HuH-7 (cell line): ENCODE measurements at places on chromosomes 6 and 20.

GRCh38 chr6:29777310-29777709, 50.3 kb upstream of the HLA-G start:
- no peak for DNase-seq

DNA sequence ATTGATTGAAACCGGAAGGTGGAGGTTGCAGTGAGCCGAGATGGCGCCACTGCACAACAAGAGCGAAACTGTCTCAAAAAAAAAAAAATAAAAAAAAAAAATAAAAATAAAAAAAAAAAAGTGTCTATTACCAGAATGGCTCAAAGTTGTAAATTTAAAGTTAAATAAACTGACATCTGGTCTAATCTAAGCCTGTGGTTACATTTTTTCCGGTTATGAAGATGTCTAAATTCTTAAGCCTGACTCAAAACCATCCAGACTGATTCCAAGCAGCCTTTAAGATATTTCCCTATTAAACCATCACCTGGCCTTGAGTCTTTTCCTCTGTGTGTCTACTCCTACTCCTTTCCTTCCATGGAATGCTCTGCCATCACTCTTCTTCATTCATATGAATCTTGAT, 371.7 kb upstream of the RUNX2 start:
- no peak for DNase-seq

- DNase-seq, result no peak
Measured at GRCh38 chr6:4030669-4031068, 48.3 kb downstream of the FAM217A start.

DNA sequence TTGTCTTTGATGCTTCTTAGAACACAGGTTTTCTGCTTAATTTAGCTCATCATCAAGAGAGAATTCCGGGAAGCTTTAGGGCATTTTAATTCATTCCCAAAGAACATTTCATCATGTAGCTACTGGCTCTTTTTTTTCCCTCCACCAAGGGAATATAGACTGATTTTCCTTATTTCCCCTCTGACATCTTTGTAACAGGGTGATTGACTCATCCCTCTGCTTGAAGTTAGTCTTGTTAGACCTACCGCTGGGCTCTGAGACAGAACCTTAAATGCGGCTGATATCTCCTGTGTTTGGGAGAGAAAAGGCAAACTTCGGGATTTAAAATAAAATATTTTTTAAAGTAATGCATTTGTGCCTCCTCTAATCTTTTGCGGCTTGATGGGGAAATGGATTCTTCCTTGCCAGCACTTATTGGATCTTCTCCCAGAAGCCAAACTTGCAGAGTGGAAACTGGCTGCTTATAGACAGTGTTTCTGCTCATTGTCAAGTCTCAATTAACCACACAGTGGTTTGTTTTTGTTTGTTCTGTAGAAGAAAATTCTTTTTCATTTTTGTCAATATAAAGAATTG, 272.7 kb upstream of the PLCB4 start:
- no peak for DNase-seq

GRCh38 chr6:130432838-130433237, 67.0 kb downstream of the TMEM200A start:
- no peak for DNase-seq

DNA sequence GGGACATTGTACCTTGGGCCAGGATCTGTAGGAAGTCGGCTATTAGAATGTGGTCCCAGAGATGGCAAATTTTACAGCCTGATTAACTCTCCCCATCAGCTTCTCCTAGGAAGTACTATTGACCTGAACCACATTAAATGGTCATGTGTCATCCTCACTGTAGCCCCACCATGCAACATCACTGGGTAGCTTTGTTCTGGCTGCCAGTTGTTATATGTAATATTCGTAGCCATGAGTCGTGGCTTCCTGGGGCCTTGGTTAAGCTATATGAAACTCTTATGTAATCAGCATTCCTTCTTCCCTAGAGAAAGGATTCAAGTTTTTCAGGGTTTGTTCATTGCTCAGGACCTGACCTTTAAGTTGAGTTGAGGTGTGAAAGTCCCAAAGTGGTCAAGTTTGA, 125.7 kb downstream of the ANKS1A start:
- no peak for DNase-seq

GRCh38 chr6:114588726-114589125, 245.9 kb upstream of the HS3ST5 start:
- no peak for DNase-seq

DNA sequence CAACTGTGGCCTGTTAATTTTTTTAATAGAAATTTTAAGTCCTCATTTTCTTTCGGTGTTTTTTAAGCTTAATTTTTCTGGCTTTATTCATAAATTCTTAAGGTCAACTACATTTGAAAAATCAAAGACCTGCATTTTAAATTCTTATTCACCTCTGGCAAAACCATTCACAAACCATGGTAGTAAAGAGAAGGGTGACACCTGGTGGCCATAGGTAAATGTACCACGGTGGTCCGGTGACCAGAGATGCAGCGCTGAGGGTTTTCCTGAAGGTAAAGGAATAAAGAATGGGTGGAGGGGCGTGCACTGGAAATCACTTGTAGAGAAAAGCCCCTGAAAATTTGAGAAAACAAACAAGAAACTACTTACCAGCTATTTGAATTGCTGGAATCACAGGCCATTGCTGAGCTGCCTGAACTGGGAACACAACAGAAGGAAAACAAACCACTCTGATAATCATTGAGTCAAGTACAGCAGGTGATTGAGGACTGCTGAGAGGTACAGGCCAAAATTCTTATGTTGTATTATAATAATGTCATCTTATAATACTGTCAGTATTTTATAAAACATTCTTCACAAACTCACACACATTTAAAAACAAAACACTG, 10.1 kb downstream of the HFE start:
- DNase-seq, result peak; percentile 26

DNA sequence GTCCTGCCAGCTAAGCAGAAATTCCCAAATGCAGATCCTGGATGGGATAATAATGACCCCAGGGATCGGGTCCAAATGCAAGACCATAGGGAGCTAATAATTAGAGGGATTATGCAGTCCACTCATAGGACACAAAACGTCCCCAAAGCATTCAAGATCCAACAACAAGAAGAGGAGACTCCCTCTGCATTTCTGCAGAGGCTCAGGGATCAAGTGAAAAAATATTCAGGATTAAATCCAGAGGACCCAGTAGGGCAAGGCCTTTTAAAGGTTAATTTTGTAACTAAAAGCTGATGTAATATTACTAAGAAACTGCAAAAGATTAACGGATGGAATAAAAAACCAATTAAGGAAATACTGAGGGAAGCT, 22.2 kb downstream of the HLA-A start:
- no peak for DNase-seq

DNA sequence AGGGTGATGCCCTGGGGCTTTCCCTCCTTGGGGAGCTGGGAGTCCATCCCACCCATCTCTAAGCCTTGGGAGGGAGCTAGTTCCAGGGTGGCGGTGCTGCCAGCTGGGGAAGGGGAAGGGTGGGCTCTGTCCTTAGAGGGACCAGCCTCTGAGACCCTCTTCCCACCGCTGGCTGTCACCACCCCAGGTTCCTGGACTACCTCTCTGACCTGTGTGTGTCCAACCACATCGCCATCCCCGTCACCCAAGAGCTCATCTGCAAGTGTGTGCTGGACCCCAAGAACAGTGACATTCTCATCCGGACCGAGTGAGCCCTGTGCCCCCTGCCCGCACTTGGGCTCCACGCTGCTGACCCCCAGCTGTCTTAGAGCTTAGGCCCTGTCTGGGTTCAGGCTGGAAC, 43.2 kb downstream of the UQCC2 start:
- no peak for DNase-seq

- DNase-seq, result peak; percentile 61
Measured at GRCh38 chr20:4998160-4998651, 3.1 kb downstream of the SLC23A2 start.

DNA sequence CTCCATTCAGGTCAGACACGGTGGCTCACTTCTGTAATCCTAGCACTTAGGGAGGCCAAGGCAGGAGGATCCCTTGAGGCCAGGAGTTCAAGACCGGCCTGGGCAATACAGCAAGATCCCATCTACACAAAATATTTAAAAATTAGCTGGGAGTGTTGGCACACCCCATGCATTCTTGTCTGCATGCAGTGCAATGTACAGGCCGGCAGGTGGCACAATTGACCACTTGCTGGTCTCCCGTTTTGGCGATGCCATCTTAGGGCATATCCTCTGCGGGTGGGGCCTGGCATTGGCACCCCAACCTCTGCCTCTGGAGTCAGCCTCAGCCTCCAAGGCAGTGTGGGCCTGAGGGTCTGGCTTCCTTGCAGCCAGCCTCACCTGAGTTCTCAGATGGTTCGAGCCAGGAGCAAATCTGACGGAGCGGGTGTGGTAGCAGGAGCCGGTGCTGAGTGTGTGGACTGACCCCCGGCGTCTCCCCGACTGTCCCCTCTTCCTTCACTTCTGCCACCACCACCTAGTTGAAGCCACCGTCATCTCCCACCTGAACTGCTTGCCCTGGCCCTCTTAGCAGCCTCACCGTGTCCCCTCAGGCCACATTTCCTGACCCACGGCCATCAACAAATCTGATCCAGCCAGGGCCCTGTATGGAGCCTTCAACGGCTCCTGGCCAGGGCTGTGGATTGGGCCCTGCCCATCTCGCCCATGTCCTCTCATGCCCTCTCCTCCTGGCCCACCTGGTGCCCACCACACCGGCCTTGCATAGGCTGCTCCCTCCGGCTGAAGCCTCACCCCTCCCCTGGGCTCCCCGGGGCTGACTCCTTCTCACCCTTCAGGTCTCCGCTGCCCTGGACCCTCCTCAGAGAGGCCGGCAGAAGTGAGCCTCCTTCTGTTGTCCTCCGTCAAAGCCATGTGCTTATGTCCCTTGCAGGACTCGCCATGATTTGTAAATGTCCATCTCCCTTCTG, 44.0 kb downstream of the EFCAB8 start:
- peak; percentile 80 for DNase-seq

- DNase-seq, result no peak
Measured at GRCh38 chr6:112061605-112062004, 7.7 kb downstream of the CCN6 start.

GRCh38 chr6:106223300-106223930, 102.1 kb downstream of the ATG5 start:
- peak; percentile 25 for DNase-seq

DNA sequence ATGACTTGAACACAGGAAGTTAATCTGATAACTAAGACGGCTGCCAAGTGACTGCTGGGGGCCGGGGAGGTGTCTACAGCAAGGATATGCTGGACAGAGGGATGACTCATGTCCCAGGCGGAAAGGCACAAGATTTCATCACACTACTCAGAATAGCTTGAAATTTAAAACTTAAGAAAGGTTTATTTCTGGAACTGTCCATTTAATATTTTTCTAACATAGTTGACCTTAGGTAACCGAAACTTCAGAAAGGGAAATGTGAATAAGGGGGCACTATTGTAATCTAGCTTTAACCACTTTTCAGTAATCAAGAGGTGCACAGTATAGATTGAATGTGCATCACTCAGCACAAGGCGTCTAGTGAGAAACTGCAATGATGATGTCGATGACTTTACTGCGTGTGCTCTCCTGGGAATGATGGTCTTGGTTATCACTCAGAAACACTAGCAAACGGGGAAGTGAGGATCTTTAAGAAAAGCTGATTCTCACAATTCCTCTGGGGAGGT, 171.5 kb downstream of the QKI start:
- DNase-seq, result no peak

DNA sequence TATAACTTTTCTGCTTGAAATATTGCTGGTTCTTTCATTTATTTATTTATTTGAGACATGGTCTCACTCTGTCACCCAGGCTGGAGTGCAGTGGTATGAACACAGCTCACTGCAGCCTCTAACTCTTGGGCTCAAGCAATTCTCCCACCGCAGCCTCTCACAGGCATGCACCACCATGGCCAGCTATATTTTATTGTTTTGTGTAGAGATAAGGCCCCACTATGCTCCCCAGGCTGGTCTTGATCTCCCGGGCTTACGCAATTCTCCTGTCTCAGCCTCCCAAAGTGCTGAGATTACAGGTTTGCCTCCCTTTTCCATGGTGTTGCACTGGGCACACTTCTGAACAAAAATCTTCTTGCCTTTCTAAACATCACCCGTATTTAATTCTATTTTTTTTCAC, 39.1 kb upstream of the RNGTT start:
- no peak for DNase-seq

GRCh38 chr6:36035225-36035624, 7.6 kb downstream of the MAPK14 start:
- DNase-seq, result no peak

GRCh38 chr6:104462811-104463599, 396.7 kb downstream of the HACE1 start:
- DNase-seq, result peak; percentile 34

DNA sequence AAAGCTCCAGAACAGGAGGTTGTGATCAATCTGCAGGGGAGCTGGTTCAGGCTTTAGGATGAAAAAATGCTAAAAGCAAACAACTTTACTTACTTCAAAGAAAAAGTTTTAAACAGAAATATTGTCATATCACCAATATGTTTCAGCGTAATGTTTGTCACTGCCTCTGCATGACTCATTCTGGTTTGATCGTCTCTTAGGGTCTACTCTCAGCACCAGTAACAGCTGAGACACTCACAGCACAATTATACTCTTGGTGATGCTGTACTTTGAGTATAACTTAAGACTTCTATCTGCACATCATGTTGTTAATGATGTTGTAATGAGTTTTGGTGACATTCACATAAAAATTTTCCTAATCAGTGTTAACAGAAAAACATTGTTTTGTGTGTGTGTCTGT, 665.4 kb downstream of the EPM2A start:
- DNase-seq, result no peak

GRCh38 chr6:71726121-71726520, 160.2 kb upstream of the RIMS1 start:
- DNase-seq, result no peak

DNA sequence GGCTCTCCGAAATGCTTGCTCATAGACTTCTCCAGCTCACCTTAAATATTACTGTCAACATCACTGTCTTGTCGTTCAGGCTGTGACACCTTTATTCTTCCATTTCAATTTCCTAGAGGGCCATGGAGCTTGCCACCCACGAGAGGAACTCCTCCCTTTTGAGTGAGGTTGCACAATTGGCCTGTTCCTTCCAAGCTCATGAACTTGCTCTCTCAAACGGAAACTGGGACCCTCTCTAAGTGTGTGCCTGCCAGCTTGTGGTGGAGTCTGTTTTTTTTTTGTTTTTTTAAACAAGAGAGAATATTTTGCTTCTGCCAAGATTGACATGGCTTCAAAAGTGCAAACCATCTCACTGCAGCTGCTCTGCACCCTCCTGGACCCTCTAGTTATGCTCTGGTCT, 19.3 kb upstream of the IYD start:
- DNase-seq, result no peak

- DNase-seq, result no peak
Measured at GRCh38 chr6:166079841-166080240, 87.8 kb downstream of the TBXT start.

GRCh38 chr6:14763139-14763538, 482.7 kb upstream of the JARID2 start:
- DNase-seq, result no peak
